GM23248 (cell line): ENCODE measurements at places on chromosomes 11 and 22. TPM values are rescaled to one million over a fixed set of nuclear protein-coding genes. Genes with fewer than 3 reads are reported as not detected.

- 0 out of 2 replicates have a peak, but pooled peaks cover 3% of the 10 kb centered on the region for H3K4me1 ChIP-seq
- no peak overlapping the region for H3K27ac ChIP-seq
- no peak overlapping the region for H3K4me3 ChIP-seq
- DNase-seq: no peak
Measured at GRCh38 chr11:114076921-114077331, 17.4 kb downstream of the ZBTB16 start.

DNA sequence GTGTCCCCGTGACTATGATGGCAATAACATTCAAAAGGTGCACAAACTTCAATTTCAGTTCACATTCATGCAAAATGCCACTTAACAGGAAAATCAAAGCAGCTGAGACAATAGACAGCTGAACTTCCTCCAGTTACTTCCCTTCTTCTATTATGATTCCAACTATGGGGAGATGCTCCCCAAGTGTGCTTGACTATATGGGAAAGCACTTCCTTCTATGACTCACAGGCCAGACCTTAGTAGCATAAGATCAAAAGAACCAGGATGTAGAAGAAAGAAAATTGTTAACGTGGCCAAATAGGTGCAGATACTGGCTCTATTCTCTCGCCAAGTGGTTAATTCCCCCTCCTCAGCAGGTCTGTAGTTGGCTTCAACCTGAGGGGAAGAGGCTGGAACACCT is 7.8 kb upstream of the FAT3 start:
- H3K27me3 ChIP-seq: peaks cover 13% of the 10 kb centered on the region
- DNase-seq: no peak
- H3K27ac ChIP-seq: no peak overlapping the region
- H3K4me3 ChIP-seq: no peak overlapping the region
- H3K36me3 ChIP-seq: no peaks in the 10 kb centered on the region
- no peaks in the 10 kb centered on the region for H3K4me1 ChIP-seq

GRCh38 chr11:68442433-68442832 is 18.1 kb upstream of the PPP6R3 start:
- H3K36me3 ChIP-seq: no peaks in the 10 kb centered on the region
- no peak overlapping the region for H3K4me3 ChIP-seq
- DNase-seq: no peak
- H3K4me1 ChIP-seq: 0 out of 2 replicates have a peak, but pooled peaks cover 5% of the 10 kb centered on the region
- H3K27me3 ChIP-seq: no peaks in the 10 kb centered on the region

DNA sequence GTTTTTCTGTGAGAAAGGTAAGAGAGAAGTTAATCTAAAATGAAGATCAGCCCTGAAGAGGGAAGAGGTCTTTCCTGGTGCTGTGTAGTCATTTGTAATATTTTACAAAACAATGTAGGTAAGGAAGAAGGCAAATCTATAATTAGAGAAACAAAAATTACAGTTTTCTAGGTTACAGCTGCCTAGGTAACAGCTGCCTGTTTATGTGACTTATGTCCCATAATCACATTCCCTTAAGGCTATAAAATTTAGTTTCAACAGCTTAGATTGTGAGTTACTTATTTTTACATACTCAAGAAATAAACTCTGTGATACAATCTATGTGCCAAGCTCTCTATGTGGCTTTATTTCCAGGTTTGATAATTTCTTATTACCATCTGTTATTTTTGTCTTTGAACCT is 19.8 kb downstream of the LUZP2 start:
- no peak overlapping the region for H3K4me3 ChIP-seq
- DNase-seq: no peak
- no peaks in the 10 kb centered on the region for H3K36me3 ChIP-seq
- no peak overlapping the region for H3K27ac ChIP-seq
- H3K27me3 ChIP-seq: no peaks in the 10 kb centered on the region
- H3K4me1 ChIP-seq: no peaks in the 10 kb centered on the region

DNA sequence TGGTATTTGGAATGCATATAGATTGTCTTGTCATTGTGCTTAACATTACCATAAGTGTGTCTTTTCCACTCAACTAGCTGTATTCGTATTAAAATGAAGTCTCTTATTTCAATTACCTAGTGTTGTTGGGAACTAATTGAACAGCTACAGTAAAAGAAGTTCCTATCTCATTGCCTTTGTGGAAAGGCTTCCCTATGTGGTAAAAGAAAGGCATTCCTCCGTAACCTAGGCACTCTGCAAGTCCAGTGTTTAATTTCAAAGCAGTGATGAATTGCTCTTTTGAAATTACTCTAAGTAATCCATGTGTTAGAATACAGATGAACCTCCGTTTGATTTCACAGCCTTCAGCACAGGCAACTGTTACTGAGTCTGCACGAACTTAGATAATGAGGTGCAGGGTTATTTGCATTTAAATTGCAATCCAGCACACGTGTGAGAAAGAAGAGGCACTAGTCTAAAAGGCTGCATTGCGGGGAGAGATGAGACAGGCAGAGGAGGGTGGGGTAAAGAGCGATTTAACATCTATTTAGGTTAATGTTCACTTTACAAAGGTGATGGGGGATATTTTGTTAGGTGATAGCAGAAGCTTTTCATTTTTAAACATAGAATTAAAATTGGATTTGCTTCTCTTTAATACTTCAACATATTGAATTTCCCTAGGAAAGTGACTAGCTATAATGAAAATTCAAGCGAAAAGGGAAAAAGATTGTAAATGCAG is 25.0 kb upstream of the CRTAM start:
- DNase-seq: no peak
- peaks cover 3% of the 10 kb centered on the region; the same call in 1 of the 2 replicates for H3K36me3 ChIP-seq
- peaks cover 17% of the 10 kb centered on the region for H3K4me1 ChIP-seq
- no peaks in the 10 kb centered on the region for H3K27me3 ChIP-seq
- no peak overlapping the region for H3K4me3 ChIP-seq

GRCh38 chr11:106683435-106683834 is 334.8 kb downstream of the GUCY1A2 start:
- H3K4me3 ChIP-seq: no peak overlapping the region
- no peak overlapping the region for H3K27ac ChIP-seq
- no peak for DNase-seq
- H3K27me3 ChIP-seq: no peaks in the 10 kb centered on the region
- H3K36me3 ChIP-seq: no peaks in the 10 kb centered on the region

- no peak overlapping the region for H3K4me3 ChIP-seq
- peak; percentile 89 for DNase-seq
- no peaks in the 10 kb centered on the region for H3K36me3 ChIP-seq
- no peak overlapping the region for H3K27ac ChIP-seq
- H3K4me1 ChIP-seq: 0 out of 2 replicates have a peak, but pooled peaks cover 7% of the 10 kb centered on the region
Measured at GRCh38 chr11:56932572-56933220, 56.0 kb upstream of the OR5AK2 start.

GRCh38 chr11:78168539-78169477 is 19.6 kb downstream of the KCTD21 start:
- H3K36me3 ChIP-seq: peaks cover 8% of the 10 kb centered on the region; the same call in 1 of the 2 replicates
- peak; percentile 85 for DNase-seq
- H3K4me1 ChIP-seq: peaks cover 18% of the 10 kb centered on the region
- no peak overlapping the region for H3K4me3 ChIP-seq

DNA sequence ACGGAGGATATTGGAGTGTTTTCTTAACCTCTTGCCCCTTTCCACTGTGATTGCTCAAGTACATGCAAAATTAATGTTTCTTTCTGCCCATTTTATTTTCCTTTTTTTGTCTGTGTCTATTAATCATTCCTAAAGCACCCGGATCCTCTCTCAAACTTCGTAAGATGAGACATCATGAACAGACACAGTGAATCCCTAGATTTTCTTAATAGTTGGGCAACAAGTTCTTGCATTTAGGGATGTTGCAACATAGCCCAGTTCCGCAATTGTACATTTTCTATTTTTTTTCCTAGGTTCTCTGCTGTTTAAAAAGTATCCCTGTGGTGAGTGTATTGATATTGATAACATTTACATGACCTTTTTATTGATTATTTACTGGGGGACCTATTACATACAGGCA is 2.9 kb downstream of the FAM111A start:
- peak overlapping the region; percentile 99 for H3K4me3 ChIP-seq
- no peaks in the 10 kb centered on the region for H3K27me3 ChIP-seq
- H3K27ac ChIP-seq: peak overlapping the region; percentile 90
- peaks cover 8% of the 10 kb centered on the region; the same call in 1 of the 2 replicates for H3K36me3 ChIP-seq
- peak; percentile 92 for DNase-seq

DNA sequence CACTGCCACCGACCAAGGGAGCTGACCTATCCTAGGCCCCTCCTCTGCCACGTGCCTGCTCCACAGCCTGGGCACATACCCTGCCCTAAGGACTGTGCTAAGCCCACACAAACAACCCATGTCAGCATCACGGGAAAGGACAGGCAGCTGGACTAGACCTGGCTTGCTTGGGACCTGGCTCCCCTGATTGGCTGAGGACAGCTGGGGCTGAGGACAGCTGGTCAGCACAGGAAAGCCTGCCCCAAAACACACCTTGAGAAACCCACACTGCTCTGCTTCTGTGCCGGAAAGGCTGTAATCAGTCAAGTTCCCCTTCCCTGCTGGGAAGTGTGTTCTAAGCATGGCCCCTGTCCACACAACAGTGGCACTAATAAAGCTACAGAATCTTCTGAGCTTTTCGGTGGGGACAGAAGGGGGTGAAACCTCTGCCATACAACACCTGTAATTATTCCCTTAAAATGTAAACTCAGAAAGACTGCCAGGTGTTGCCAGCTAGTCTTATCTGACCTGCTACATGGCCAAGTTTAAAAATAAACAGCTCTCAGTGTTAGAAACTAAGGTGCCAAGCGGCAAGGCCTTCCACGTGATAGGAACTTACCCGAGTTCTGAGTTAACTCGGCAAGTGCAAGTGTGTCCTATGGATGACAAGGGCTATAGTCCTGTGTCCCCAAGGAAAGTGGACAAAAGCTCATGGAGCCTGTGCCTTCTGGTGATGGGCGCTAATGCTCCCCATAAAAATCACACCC is 35.7 kb upstream of the ARFGAP3 start:
- DNase-seq: no peak
- no peaks in the 10 kb centered on the region for H3K4me1 ChIP-seq
- H3K27me3 ChIP-seq: no peaks in the 10 kb centered on the region
- peaks cover 10% of the 10 kb centered on the region; the same call in 1 of the 2 replicates for H3K36me3 ChIP-seq

DNA sequence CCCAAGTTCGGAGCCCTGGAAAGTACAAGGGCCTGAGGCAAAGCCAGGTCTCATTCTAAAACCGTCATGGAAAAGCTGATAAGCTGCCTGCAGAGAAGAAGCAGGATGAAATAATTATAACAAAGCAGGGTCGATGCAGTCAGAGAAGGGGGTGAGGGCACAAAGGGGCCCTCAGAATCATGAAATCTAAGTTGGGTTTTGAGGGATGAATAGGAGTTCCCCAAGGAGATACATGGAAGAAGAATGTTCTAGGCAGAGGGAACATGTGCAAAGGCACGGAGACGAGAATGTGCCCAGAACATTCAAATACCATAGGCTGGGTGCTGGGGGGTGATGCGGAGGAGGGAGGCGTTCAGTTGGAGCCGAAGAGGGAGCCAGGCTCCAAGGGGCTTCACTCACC is 25.0 kb downstream of the IGLL1 start:
- H3K27me3 ChIP-seq: peaks cover 11% of the 10 kb centered on the region; the same call in 1 of the 2 replicates
- H3K4me1 ChIP-seq: no peaks in the 10 kb centered on the region
- H3K4me3 ChIP-seq: no peak overlapping the region
- DNase-seq: no peak
- H3K27ac ChIP-seq: no peak overlapping the region
- H3K36me3 ChIP-seq: no peaks in the 10 kb centered on the region

- peaks cover 26% of the 10 kb centered on the region for H3K4me1 ChIP-seq
- H3K4me3 ChIP-seq: peak overlapping the region; percentile 44
- no peaks in the 10 kb centered on the region for H3K36me3 ChIP-seq
- peak overlapping the region; percentile 61 for H3K27ac ChIP-seq
- no peaks in the 10 kb centered on the region for H3K27me3 ChIP-seq
Measured at GRCh38 chr11:11584530-11584810, 37.3 kb downstream of the GALNT18 start.

DNA sequence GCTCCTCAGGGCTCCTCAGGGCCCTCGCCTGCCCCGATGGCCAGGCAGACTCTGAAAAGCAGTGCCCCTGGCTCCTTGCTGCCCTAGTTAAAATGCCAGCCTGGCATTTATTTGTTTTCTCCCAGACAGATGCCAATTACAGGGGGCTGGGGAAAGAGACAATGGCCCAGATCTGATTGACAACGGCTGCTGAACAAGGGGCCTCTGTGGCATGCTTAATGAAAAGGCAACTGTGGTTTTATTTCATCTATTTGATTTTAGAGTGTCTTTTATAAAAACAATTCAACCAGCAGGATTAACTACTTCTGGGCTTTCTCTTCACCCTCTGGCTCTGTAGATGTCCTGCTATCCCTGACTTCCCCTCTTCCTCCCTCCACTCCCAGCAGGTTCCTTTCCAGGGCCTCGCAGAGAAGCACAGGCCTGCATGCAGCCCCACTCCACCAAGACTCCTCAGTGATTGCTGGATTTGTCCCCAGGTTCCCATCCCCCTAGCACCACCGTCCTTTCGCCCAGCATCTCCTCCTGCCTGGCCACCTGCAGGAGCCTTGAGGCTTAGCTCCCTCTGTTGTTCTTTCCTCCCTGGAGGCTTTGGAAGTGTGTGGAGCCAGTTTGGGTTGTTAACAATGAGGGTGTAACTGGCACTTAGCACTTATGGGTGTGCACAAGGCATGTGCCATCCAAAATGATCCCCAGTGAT is 171.1 kb downstream of the TENM4 start:
- 0 out of 2 replicates have a peak, but pooled peaks cover 1% of the 10 kb centered on the region for H3K4me1 ChIP-seq
- no peak overlapping the region for H3K27ac ChIP-seq
- no peak for DNase-seq
- no peaks in the 10 kb centered on the region for H3K36me3 ChIP-seq
- H3K27me3 ChIP-seq: peaks cover 14% of the 10 kb centered on the region; the same call in 1 of the 2 replicates
- H3K4me3 ChIP-seq: no peak overlapping the region

SPI1 gene
- total RNA-seq: not detected in 2 replicates

MMP7 gene
- not detected in 2 replicates for total RNA-seq

VSIG2 gene
- not detected in 2 replicates for total RNA-seq

OR4C45 gene
- total RNA-seq: not detected in 2 replicates

BIRC3 gene
- 0.89 and 0.97 TPM in 2 replicates for total RNA-seq

GRM5 gene
- total RNA-seq: not detected in 2 replicates
